ENCODE measurements at places on chromosomes 5 and 9. TPM values are rescaled to one million over a fixed set of nuclear protein-coding genes. Genes with fewer than 3 reads are reported as not detected.

DNA sequence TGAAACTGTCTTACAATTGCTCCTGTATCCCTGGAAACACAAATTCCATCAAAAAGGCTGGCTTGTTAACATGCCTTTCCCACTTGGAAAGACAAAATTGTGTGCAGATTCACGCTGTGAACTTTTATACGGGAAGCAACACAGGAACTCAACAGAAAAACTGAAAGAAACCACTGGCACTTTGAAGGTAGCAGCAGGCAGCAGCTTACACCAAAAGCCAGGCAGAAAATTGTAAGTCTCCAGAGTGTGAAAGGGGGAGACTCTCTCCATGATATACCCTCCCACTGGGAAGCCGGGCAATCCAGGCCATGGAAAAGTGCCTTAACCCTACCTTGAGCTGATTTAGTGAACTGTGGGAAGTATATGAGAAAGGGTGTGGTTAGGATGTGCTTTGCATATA lies 943.7 kb downstream of the CDH18 start:
- DNase-seq: no peak

DNA sequence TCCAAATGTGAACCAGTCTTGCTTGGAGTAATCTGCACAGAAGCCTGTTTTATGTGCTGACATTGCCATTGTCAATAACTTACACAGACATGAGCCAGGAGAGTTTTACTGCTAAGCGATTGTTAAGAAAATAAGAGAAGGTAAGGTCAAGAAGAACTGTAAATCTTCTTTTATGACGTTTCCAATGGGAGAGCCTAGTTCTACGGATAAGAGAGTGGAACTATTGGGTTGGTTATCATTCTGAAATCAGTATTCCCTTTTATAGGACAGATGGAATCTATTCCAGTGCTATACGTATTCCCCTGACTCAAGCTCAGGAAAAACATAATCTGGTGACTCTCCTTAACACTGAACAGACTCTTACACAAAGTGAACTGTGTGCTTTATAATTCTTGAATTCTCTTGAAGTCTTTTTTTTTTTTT lies 137.9 kb upstream of the OTULINL start:
- DNase-seq: no peak

GRCh38 chr5:173479711-173480110 lies 136.7 kb downstream of the BOD1 start:
- no peak for DNase-seq

GRCh38 chr9:91515074-91515687 lies 91.5 kb upstream of the NFIL3 start:
- no peak for DNase-seq

DNA sequence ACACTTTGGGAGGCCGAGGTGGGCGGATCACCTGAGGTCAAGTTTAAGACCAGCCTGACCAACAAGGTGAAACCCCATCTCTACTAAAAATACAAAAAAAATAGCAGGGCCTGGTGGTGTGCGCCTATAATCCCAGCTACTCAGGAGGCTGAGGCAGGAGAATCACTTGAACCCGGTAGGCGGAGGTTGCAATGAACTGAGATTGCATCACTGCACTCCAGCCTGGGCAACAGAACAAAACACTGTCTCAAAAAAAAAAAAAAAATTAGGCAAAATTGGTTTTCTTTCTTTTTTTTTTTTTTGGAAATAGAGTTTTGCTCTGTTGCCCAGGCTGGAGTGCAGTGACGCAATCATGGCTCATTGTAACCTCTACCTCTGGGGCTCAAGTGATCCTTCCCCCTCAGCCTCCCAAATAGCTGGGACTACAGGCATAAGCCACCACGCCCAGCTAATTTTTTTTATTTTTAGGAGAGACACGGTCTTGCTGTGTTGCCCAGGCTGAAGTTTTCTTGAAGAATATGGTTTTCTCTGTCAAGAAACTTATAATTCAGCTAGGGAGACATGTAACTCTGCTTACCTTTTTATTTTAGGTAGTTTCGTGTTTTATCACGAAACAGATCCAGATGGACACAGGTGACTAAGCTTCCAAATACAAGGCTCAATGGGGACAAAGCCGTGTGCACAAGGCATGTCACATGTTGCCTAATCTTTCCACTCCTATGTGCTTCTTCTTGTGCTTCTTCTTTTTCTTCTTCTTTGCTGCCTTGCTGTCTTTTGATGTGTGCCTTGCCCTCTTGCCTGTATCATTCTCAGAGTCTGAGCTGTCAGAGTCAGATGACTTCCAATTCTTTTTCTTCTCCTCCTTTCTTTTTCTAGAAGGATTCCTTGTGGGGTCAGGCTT lies 14.3 kb downstream of the TTC1 start:
- no peak for DNase-seq

GRCh38 chr9:23322392-23322791 lies 503.6 kb downstream of the ELAVL2 start:
- no peak for DNase-seq

DNA sequence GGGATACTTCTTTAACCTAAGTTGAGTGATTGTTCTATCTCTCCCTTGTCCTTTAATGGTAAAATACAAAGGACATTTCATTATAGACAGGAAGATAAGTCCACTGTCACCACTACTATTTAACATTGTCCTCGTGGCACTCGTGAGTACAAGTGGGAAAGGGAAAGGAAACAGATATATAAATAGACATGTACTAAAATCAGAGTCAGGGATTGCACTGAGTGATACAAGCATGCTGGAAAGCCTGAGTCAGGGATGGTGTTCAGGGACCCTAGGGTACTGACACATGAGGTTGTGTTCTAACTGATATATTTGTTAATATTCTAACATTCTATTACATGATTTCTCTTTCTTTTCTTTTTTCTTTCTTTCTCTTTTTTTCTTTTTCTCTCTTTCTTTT lies 74.8 kb upstream of the FAM170A start:
- no peak for DNase-seq

DNA sequence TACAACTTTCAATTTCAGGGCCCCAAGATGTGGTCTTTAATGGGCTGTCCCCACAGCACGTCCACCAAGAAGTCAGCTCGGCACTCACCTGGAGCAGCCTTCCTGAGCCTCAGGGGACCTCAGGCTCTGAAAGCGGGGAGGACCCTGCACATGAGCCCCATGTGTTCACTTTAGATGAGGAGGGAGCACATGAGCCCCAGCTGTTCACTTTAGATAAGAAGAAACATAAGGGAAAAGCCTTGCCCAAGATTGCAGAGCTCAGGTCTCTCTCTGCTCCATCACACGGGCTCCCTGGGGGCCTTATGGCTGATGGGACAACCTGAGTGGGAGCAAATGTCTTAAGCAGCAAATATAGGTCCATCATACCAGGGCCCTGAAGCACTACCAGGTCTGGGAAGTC lies 56.4 kb downstream of the NIPSNAP3B start:
- DNase-seq: no peak

DNA sequence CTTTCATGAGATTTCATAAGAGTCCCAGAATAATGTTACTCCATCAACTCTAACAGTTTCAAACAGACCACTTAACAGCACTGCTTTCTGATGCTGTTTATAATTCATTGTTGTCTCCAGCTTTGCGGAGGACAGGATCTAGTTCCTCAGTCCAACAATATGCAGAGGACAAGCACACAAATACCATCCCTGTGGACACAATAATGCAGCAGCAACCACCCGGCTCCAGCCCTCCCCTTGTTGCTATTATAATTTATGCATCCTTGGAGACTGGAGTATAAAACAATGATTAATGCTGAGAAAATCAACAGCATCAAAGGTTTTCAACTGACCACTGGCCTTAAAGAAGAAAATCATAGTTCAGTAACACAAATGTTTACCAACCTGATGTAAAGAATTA lies 108.3 kb downstream of the DENND1A start:
- DNase-seq: no peak

DNA sequence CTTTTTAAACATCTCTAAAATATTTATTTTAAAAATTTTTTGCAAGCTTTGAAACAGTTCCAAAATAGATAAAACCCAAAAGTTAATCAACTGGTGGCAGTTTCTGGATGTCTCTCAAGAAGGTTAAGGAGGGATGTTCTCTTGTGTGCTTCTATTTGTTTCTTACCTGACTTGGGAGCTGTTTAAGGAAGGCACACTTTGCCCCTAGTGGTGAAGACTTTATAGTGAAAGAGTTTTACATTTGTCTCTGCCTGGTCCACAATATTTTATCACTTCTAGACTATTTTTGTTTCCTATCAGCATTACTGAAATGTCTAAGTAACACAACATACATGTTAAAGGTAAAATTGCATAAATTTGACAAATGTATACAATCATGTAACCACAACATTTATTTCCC lies 552.8 kb downstream of the SEMA5A start:
- no peak for DNase-seq

- no peak for DNase-seq
Observed at GRCh38 chr5:38135486-38136039, 122.8 kb upstream of the EGFLAM start.

DNA sequence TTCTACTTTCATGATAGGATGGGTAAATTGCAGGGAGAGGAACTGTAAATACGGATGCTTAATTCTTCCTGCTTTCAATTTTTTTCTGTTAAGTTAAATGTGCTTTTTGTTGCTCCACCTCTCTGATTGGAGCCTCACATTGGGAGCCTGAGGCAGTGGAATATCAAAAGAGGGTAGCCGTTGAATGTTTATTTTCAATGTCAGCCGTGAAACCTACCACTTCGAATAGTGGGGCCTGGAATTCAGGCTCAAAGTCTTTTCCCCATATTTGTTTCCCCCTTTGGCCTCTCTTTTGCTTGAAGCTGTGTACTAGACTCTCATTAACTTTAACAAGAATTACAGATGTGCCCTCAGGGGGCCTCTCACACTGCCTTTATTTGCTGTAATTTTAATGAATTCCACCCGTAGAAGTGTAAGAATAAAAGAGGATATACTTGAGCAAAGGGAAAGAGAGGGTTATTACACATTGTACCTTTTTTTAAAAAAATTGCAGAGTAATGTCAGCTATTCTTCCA lies 29.0 kb downstream of the PSAT1 start:
- DNase-seq: no peak

DNA sequence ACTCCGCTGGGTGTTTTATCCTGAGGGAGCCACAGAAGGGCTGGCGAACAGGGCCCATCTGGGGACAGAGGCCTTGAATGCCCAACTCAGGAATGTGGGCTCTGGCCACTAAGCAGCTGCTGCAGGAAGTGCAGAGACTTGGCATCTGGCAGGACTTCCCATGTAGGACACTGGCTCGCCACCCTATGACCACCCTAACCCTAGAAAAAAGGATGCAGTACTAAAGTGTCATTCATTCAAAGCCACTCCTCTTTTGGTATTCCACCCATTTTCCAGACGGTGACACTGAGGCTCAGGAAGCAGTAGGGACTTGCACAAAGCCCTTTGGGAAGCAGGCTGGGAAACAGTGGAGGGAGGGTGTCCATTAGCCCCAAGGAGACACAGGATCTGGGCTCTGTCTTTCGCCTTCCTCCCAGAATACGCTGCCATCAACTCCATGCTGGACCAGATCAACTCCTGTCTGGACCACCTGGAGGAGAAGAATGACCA lies 3.0 kb downstream of the BBLN start:
- no peak for DNase-seq

- DNase-seq: no peak
Observed at GRCh38 chr9:133048595-133048994, 13.2 kb upstream of the CEL start.

GRCh38 chr5:133938039-133938821 lies 30.2 kb downstream of the C5orf15 start:
- DNase-seq: no peak

- no peak for DNase-seq
Observed at GRCh38 chr5:57955511-57955910, 472.9 kb upstream of the ACTBL2 start.

GRCh38 chr5:176529741-176530141 lies 7.5 kb downstream of the RNF44 start:
- DNase-seq: no peak

- no peak for DNase-seq
Observed at GRCh38 chr5:54062958-54063357, 247.4 kb downstream of the ARL15 start.

- no peak for DNase-seq
Observed at GRCh38 chr5:141515141-141515540, 26.3 kb downstream of the PCDHGC5 start.

- DNase-seq: no peak
Observed at GRCh38 chr9:25889661-25890060, 211.4 kb upstream of the TUSC1 start.

- no peak for DNase-seq
Observed at GRCh38 chr9:70205366-70206020, 53.3 kb upstream of the SMC5 start.

DNA sequence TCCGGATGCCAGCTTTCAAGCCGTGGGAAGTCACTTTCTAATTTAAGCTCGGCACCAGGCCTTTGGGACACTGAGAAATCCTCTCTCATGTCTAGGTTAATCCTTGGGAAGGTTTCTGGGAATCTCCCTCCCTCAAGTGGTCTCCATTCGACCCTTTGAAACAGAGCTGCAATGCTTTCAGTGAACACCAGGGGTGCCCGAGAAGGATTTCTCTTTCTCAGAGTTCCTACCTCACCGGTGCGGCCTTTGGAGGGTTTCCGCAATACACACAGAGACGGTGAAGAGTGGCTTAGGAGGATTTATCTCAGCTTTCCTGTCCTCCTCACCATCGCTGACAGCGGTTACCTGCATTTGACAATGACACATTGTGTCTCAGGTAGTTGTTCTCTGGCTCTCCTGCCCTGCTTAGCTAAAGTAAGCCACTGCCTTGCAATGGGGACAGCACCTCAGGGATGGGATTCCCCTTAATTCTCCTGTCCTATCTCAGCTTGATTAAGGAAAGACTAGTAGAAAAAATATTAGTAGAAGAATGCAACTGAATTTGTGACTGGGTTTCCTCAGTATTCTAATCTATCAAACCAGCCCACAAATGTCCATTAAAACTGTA lies 180.6 kb downstream of the GABRG2 start:
- no peak for DNase-seq

The GLRX gene
- 29.2 TPM for total RNA-seq

The ZNF658 gene
- total RNA-seq: 4.0 TPM

The PCSK1 gene
- 0.14 TPM for total RNA-seq

The TXNDC8 gene
- not detected for total RNA-seq

The ZNF879 gene
- total RNA-seq: 6.3 TPM

The KIF20A gene
- 0.78 TPM for total RNA-seq

The PAEP gene
- total RNA-seq: not detected

The FOXD1 gene
- total RNA-seq: 10.0 TPM

The ADAMTSL1 gene
- 75.5 TPM for total RNA-seq

The STX17 gene
- total RNA-seq: 33.2 TPM

The PCDHGA3 gene
- total RNA-seq: 9.1 TPM

The OR1N2 gene
- not detected for total RNA-seq

The HEMGN gene
- total RNA-seq: 0.42 TPM

The CKMT2 gene
- 16.8 TPM for total RNA-seq

The KLF4 gene
- 70.6 TPM for total RNA-seq

The TSSK1B gene
- total RNA-seq: not detected

The ACSL6 gene
- 1.6 TPM for total RNA-seq

The CAMK4 gene
- 3.8 TPM for total RNA-seq
